Kidney capillary endothelial cell (primary cell): ENCODE measurements at places on chromosomes 5 and 9.
A peak's percentile ranks its signal among the peaks of the same experiment; 100 is the strongest.

DNA sequence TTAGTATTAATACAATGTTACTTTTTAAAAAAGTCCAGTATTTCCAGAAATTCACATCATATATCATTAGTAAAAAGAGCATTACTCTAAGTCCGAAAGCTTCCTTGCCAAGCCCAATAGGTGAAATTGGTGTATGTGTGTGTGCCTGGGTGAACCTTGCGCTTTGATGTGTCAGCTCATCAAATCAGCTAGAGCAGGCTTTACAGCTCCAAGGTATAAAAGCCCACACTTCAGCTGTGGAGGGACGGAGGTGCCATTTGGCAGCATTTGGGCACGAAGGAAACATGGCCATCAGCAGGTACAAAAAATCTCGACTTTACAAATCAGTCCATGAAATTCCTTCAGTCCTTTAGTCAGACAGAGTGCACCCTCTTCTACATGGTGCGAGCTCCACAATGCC, 76.5 kb upstream of the IL7R start:
- no peak for DNase-seq

- DNase-seq: no peak
Measured at GRCh38 chr9:3471883-3472282, 53.9 kb downstream of the RFX3 start.

DNA sequence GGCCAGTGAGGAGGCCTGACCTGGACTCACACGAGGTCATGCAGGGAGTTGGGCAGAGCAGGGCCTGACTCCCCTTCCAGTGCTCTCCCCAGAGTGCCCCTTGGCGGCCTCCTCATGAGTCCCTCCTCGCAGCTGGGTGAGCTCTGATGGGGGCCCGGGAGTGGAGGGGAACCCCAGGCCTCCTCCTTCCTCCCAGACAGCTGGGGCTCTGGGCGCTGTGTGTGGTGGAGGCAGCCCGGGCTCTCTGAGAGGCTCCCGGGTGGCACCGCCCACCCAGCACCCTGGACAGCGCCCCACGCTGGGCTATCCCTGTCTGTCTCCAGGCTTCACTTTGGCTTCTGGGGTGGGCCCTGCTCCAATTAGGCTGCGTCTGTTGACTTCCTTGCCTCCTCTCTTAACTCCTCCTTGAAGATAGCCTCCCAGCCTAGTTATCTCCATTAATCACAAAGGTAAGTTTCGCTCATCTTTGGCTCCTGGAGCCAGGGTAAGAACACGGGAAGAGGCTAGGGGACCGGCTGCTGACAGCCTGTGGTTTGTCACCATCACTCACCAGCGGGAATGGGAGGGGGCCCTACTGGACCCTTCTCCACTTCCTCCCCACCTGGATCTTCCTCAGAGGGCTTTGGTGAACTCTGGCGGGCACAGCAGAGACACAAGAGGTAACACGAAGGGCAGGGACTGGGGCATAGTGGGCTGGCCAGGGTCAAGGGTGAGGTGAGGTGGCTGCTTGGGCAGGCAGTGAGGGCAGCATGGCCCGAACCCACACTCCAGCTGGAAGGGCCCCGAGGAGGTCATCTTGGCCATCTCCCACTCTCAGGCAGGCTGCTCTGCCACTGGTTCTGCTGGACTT, 13.1 kb downstream of the PSD2 start:
- DNase-seq: peak; percentile 28

DNA sequence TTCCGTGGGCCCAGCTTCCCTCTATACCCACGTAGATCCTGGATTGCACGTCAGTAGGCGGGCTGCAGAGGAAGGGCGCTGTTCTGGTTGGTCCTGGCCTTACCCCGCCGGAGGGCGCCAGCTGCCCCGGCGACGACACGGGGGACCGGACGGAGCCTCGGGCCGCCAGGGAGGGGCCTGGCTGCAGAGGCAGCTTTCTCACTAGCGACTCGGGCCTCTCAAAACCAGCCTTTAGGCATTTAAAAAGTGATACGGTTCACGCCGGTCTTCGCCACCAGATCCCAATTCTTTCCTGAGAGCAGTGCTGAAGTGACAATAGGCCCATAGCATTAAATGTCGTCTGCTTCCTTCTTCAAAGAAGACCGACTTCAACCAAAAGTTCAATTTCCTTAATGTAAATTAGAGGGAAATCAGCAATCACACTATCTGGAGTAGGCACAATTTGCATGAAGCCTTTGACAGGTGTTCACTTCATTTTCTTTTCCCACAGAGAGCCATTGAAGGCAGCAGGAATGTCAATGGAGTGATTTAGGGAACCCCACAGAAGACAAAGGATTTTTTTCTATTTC, 17.6 kb upstream of the UBE2D2 start:
- DNase-seq: peak; percentile 54

DNA sequence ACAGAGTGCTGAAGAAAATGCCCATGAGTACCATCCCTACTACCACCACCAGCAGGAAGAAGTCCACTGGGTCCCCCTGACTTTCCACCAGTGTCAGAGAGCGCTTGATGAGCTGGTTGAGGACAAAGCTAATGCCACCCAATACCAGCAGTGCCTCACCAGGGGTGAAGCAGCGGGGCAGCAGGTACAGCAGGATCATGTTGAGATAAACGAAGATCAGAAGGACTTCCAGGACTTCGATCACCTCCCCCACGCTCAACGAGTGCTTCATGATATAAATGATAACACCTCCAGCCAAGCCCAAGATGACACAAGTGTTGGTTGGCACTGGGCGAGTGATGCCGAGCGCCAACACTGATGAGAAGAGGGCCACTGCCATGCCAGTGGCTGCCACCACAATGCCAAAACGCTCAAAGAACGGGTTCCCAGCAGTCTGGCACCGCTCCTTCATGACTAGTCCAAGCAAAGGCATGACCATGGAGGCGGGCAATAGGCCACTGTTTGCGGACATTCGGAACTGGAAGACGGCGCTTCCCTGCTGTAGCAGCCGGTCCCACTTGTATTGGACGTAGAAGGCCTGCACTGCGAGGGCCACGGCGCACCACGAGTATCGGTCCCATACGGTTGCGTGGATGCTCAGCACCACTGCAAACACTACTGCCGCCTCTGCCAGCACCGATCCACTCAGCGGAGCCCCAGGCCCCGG, 679 bp downstream of the DOLK start:
- no peak for DNase-seq

DNA sequence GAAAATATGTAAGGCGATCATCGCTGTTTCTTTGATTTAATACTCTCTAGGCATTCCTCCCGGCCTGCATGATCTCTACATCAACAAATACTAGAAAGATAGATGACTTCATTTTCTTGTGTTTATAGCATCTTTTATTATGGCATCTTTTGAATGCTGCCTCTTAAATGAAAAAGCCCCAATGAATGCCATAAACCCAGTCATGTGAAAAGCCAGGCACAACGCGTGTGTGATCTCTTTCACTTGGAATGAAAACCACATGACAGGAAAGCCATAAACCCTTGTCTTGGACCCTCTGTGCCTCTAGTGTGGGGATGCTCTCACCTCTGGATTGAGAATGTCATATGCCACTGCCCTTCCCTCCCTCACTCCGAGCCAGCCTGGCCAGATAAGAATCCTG, 476.2 kb downstream of the SEMA5A start:
- DNase-seq: no peak

- no peak for DNase-seq
Measured at GRCh38 chr9:118034701-118035100, 330.5 kb downstream of the TLR4 start.

GRCh38 chr9:75197561-75197960, 109.2 kb downstream of the OSTF1 start:
- DNase-seq: no peak

GRCh38 chr5:171505473-171506043, 86.1 kb downstream of the FGF18 start:
- peak; percentile 34 for DNase-seq

DNA sequence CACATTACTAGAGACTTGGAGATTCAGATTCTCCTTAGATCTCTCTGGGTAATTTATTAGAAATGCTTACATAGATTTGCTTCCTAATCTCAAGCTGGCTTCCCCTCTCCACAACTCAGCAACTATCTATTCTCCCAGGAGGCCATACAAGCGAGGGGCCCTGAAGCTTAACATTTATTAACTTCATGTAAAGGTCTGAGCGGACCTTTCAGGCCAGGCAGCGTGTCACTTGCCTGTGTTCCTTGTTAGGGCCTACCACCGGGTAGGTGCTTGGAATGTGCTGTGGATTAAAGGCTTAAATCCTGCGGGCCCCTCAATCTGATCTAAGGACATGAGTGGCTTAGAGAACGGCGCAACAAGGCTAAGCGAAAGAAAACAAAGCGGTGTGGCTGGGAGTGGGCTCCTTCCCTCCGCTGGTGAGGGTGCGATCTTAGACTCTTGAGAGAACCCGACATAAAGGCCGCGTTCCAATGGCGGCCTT, 712 bp upstream of the HSPA4 start:
- peak; percentile 33 for DNase-seq

GRCh38 chr9:806285-807156, 35.0 kb upstream of the DMRT1 start:
- DNase-seq: peak; percentile 49

- DNase-seq: no peak
Measured at GRCh38 chr9:4984171-4984620, 876 bp upstream of the JAK2 start.

GRCh38 chr9:100698945-100699344, 121.1 kb downstream of the CAVIN4 start:
- no peak for DNase-seq

DNA sequence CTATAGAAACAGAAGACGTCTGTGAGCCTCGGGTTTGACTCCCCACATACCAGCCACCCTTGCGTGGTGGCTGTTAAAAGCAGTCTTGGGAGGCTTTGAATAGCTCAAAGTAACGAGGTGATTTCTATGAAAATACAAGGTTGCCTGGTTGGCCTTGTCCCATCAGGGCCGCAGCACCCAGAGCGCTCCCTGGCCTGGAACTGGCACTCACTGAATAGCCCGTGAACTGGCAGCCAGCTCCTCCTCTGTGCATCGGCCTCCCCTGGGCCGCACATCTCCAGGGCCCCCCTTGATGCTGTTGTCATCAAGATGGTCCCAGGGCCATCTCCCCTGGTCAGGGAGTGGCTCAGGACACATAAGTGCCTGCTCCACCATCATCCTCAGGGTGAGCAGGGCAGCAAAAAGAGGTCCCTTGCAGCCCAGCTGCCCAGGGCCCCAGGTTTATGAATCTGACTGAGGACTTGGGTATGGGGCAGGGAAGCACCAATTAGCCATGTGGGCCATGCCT, 144.6 kb upstream of the PPP1R26 start:
- no peak for DNase-seq

DNA sequence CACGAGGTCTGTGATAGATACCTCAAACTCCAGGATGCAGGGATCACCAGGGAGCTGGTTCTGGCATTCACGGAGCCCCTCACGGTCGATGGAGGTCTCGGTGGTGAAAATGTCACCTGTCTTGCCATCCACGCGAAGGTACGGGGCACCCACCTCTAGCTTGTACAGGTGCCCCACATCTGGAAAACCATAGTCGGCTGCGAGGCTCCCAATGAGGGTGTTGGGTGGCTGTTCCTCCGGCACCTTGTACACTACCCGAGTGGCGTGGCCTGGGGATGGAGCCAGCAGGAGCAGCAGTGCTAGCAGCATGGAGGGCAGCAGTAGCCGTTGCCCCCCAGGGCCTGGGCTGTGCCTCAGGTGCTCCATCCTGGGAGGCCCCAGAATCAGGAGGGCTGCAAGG, 9.2 kb downstream of the PCDH1 start:
- no peak for DNase-seq

- no peak for DNase-seq
Measured at GRCh38 chr5:168118042-168118668, 173.3 kb upstream of the WWC1 start.

DNA sequence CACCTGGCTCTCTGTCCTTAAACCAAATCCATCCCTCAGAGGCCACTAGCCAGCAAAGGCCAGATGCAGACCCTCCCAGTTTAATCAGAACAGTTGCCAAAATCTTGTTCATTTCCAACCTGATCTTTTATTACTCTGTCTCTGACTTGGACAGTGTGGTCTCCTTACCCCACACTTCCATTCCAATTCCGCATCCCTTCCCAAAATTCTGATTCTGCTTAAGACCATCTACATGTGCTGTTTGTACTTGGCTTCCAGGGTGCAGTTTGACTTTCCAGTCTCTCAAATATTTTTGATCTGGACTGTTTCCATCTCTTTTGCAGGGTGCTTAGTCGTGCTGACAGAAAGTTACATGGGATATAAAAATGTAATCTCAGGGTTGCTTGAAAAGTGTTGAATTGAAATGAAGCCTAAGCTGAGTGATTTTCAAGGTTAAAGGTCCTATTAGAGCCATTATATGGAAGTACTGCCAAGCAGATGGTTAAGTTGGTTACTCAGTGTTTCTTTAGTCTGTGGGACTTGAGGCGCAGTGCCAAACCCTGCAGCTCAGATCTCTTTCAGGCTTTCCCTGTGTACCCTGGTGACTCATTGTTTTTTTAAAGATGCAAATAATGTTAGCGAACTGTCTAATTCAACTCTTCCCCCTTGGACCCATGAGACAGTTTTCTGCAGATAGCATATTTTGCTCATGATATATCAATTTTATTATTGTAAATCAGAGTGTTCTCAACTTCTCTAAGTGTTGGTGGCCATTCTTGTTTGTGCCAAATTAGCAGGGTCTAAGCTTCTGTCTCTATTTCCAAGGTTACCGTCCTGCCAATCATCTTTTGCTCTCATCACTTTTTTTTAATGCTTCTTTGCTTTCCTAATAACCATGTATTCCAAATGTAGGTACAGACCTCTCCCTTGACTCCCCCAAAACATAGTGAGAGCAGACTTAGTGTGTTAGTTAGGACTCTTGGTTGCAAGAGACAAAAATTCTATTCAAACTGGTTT, 18.2 kb upstream of the DCP2 start:
- peak; percentile 33 for DNase-seq

GRCh38 chr5:8686707-8687106, 817.8 kb downstream of the MTRR start:
- DNase-seq: no peak

DNA sequence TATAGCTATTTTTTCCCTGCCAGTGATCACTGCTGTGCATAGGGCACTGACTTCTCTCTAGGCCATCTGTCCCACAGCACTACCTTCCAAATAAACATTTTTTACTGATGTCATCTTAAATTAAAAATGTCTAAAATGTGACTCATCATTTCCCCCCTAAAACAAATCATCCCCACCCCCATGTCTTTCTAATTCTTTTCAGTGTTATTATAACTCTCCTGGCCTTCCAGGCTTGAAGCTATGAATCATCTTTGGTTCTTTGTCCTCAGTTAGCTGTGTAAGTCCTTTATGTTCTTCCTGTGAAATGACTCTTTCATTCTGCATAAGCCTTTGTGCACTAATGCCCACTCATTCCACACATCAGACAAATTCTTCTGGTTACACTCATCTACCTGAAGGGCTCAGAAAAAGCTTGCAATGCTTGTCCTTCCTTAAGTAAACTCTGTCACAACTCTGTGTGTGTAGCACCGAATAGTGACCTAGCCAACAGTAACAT, 78.1 kb downstream of the CFAP95 start:
- peak; percentile 99 for DNase-seq
